ENCODE measurements at places on chromosomes 13 and 19. TPM values are rescaled to one million over a fixed set of nuclear protein-coding genes. Genes with fewer than 3 reads are reported as not detected.

KLF1 gene
- total RNA-seq = not detected

DCT gene
- total RNA-seq = not detected

EBI3 gene
- 9.0 TPM for total RNA-seq

YJEFN3 gene
- not detected for total RNA-seq

HSPB6 gene
- 1.8 TPM for total RNA-seq

KISS1R gene
- not detected for total RNA-seq

GRK1 gene
- total RNA-seq = not detected

ZNF837 gene
- 1.9 TPM for total RNA-seq

All from glomerular endothelial cell (primary cell).